ENCODE measurements at places on chromosomes 13 and 19.

GRCh38 chr19:29683009-29683408 lies 17.7 kb downstream of the PLEKHF1 start:
- DNase-seq = no peak

DNA sequence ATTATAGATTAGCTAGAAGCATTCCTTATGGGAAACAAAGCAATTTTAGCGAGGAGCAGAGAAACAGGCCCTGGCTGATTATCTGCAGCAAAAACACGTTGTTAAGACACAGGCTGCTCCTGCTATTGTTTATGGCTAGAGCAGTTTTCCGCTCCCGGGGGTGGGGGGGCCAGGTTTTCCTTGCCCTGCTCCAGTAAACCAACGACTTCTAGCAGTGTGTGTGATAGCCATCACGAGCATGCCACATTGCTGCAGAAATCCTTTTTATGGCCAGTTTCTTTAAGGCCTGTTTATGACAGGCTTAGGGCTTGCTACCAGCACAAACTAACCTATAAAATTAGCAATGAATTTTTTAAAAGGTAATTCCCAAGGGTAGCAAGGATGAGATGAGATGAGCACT lies 18.4 kb upstream of the IL17D start:
- no peak for DNase-seq

GRCh38 chr13:79806821-79807220 lies 325.9 kb downstream of the NDFIP2 start:
- DNase-seq = no peak

- no peak for DNase-seq
Measured at GRCh38 chr13:41837629-41838028, 123.3 kb downstream of the VWA8 start.
